ENCODE measurements at places on chromosomes 16 and 17. TPM values are rescaled to one million over a fixed set of nuclear protein-coding genes. Genes with fewer than 3 reads are reported as not detected.

Gene PARD6A
- polyA plus RNA-seq, result 11.2 TPM

Gene CDH8
- not detected for polyA plus RNA-seq

Gene TBC1D3D
- polyA plus RNA-seq, result not detected

Gene IRX3
- not detected for polyA plus RNA-seq

Gene AGRP
- not detected for polyA plus RNA-seq

DNA sequence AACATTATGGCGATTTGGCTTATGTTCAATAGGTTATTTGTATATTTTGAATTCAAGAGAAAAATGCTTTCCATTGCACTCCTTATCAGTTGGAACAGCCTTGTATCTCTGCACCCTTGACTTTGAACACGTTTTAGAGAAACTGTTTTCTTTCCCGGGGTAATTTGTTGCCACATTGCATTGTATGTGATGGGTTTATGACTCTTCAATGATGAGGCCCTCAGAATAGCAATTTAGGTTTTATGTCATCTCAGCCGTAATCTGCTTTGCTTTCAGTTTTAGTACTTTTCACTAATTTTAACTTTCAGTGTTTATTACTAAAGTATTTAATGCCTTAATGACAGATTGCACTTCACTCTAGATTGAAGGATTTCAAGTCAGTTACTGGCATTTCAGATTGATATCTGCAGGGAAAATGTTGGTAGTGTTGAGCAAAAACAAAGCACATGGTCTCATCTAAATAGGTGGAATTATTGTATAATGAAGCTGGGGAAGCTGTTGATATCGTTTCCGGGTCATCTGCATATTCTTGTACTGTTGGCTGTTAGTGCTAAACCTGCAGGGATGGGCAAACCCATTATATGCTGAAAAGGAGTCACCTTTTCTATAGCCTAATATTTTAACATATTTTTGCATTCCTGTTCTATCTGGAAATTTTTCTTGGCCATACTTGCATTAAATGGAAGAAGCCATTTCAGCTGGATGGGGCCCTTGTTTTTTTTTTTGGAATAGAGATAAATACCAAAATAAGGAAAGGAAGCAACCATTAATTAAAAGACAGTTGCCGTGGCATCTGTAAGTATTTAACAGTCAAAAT is 2.0 kb downstream of the LUC7L3 start:
- H3K4me3 ChIP-seq, result peak overlapping the region; percentile 96
- peaks cover 60% of the 10 kb centered on the region for H3K4me1 ChIP-seq
- H3K27me3 ChIP-seq, result no peaks in the 10 kb centered on the region
- peaks cover 13% of the 10 kb centered on the region for H3K36me3 ChIP-seq
- no peak for DNase-seq
- H3K27ac ChIP-seq, result peak overlapping the region; percentile 99

- no peak overlapping the region for H3K4me3 ChIP-seq
- no peak for DNase-seq
- H3K27ac ChIP-seq, result no peak overlapping the region
- no peaks in the 10 kb centered on the region for H3K36me3 ChIP-seq
- peaks cover 4% of the 10 kb centered on the region for H3K4me1 ChIP-seq
These were observed 3.8 kb upstream of the RUNDC3A start for GRCh38 chr17:44304651-44305050.

- no peaks in the 10 kb centered on the region for H3K27me3 ChIP-seq
- no peaks in the 10 kb centered on the region for H3K36me3 ChIP-seq
- peak overlapping the region; percentile 18 for H3K27ac ChIP-seq
- H3K4me1 ChIP-seq, result peaks cover 1% of the 10 kb centered on the region
- H3K4me3 ChIP-seq, result no peak overlapping the region
These were observed 4.8 kb downstream of the GNG13 start for GRCh38 chr16:795580-796229.

GRCh38 chr17:77535892-77536291 is 395.1 kb downstream of the SEC14L1 start:
- H3K27me3 ChIP-seq, result no peaks in the 10 kb centered on the region
- no peak overlapping the region for H3K27ac ChIP-seq
- no peak for DNase-seq
- peaks cover 6% of the 10 kb centered on the region for H3K4me1 ChIP-seq
- peak overlapping the region; percentile 33 for H3K4me3 ChIP-seq
- H3K36me3 ChIP-seq, result no peaks in the 10 kb centered on the region

DNA sequence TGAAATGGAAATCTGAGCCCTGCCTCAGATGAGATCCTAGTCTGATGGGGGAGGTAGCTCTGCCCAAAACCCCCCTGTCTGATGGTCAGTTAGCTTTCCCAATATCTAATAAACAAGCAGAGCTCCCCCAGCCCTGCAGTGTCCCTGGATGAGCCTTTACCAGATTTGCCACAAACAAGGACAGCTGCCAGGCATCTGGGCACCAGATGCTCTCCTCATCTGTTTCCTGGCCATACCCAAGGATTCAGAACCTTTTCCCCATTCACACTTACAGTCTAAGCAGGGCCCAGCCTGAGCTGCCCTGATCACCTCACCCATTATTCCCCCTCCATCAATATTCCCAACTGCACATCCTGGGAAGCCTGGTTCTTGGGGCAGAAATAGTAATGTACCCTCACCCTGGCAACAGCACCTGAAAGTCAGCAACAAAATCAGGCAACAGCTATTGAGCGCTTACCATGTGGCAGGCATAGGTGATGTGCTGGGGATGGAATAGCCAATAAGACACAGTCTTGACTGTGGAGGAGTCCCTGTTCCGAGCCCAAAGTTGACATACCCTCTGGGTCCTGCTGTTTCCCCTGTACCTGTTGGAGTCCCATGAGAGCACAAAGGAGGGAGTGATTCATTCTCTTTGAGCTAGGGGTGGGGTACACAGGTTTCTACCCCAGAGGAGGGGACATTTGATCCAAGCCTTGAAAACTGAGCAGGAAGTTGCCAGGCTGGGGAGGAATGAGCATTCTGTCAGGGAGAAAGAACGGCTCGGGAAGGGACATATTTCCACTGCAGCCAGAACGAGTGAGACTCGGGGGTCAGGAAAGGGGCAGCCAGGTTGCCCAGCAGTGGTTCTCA is 147.4 kb downstream of the TMEM132E start:
- H3K27ac ChIP-seq, result no peak overlapping the region
- no peak for DNase-seq
- H3K27me3 ChIP-seq, result peaks cover 28% of the 10 kb centered on the region
- H3K4me1 ChIP-seq, result no peaks in the 10 kb centered on the region
- no peaks in the 10 kb centered on the region for H3K36me3 ChIP-seq

DNA sequence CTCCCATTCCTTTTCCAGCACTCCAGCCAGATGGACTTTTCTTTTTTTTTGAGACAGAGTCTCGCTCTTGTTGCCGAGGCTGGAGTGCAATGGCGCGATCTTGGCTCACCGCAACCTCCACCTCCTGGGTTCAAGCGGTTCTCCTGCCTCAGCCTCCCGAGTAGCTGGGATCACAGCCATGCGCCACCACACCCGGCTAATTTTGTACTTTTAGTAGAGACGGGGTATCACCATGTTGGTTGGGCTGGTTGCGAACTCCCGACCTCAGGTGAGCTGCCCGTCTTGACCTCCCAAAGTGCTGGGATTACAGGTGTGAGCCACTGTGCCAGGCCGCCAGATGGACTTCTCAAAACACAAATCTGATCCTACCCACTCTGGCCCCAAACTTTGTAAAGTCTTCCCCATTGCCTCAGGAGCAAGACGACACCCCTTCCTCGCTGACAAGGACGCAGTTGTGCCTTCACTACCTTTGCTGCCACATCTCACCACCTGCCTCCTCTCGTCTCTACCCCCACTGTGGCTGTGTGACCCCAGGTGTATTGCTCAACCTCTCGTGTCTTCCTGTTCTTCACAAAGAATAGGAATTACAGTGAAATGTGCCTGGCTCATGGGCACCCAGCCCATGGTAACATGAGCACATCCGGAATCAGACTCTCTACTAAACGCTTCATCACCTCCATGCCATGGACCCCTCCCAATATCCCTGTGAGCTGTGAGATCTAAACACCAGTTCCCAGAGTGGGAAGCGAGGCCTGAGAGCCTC is 3.7 kb upstream of the BANP start:
- peak overlapping the region; percentile 63 for H3K27ac ChIP-seq
- H3K4me3 ChIP-seq, result peak overlapping the region; percentile 70
- no peaks in the 10 kb centered on the region for H3K36me3 ChIP-seq
- no peaks in the 10 kb centered on the region for H3K27me3 ChIP-seq
- peaks cover 8% of the 10 kb centered on the region for H3K4me1 ChIP-seq

DNA sequence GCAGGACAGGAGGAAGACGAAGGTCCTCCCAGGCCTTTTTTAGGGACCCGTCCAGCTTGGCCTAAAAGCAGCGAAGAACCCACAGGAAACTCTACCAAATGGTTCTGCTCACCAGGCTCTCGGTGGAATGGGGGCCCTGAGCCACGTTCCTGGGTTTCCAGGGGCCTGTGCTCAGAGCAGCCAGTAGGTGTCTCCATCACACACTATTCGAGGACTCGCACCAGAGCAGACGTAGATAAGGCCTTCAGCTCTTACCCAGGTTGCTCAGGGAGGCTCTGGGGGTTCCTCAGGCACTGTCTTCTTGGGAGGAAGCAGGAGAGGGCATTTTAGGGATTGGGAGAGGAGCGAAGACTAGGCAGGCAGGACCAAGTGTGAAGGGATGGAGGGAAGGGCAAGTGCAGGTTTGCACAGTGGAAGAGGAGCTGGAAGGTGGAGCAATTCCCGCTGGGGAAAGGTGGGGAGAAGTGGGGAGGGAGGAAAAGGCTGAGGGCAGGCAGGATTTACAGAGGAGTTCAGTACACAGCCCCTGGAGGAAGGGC is 157.1 kb downstream of the RGS9 start:
- peaks cover 9% of the 10 kb centered on the region for H3K4me1 ChIP-seq
- H3K36me3 ChIP-seq, result no peaks in the 10 kb centered on the region
- no peak overlapping the region for H3K27ac ChIP-seq
- no peak overlapping the region for H3K4me3 ChIP-seq

All from naive thymus-derived CD8-positive, alpha-beta T cell (primary cell).